ENCODE measurements at places on chromosomes 2 and 18. TPM values are rescaled to one million over a fixed set of nuclear protein-coding genes. Genes with fewer than 3 reads are reported as not detected.

DNA sequence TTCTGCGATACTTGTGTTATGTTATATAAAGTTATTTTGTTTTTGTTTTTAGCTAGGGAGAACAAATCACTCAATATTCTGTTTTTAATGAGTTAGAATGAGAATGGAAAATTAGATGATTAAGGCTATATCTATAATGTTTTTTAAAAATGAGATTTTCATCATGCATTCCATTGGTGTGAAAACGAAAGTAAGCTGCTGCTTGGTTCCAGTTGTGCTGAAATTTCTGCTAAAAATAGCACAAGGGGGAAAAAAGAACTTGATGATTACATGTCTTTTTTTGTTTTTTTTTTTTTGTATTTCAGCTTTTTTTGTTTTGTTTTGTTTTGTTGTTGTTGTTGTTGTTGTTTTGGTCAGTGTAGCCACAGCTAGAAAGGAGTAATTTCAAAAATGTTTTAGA is 242.6 kb upstream of the KCNJ3 start:
- DNase-seq = no peak

DNA sequence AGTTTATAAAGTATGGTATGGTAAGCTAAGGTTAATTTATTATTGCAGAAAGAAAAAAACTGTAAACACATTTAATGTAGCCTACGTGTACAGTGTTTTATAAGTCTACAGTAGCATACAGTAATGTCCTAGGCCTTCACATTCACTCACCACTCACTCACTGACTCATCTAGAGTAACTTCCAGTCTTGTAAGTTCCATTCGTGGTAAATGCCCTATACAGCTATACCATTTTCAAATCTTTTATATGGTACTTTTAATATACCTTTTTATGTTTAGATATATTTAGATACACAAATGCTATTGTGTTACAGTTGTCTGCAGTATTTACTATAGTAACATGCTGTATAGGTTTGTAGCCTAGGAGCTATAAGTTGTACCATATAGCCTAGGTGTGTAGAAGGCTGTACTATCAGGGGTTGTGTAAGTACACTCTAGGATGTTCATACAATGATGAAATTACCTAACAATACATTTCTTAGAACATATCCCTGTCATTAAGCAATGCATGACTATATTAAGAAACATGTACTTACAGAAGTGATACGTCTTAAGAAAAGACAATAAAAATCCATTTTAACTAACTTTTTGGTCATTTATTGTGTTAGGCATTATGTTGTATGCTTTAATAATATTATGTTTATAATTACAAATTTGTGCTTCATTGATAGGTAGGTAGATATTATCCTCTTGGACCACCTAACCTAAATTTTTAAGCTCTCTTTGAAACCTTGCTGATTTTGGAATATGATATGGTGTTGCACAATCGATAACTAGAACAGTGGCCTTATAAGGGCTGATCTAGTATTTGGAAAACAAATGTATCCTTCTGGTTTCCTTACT is 51.9 kb downstream of the VRK2 start:
- DNase-seq = no peak

Gene DYSF
- total RNA-seq = 5.9 TPM

Gene CHPF
- total RNA-seq = 69.0 TPM
